ENCODE measurements at places on chromosomes 11 and 22. TPM values are rescaled to one million over a fixed set of nuclear protein-coding genes. Genes with fewer than 3 reads are reported as not detected.

- no peak for DNase-seq
These were observed 16.4 kb upstream of the GRAMD1B start for GRCh38 chr11:123413636-123414035.

Gene OR4C12
- not detected for total RNA-seq

- DNase-seq: no peak
These were observed 58.5 kb downstream of the IGLL1 start for GRCh38 chr22:23521441-23522113.

- DNase-seq: no peak
These were observed 1108.1 kb upstream of the CNTN5 start for GRCh38 chr11:97912629-97913028.

Gene ELMOD1
- 2.1 TPM for total RNA-seq

All from Panc1 (cell line).